ENCODE measurements at places on chromosomes 7 and 10.

GRCh38 chr10:103049237-103049636 lies 131.1 kb downstream of the CNNM2 start:
- DNase-seq, result no peak

GRCh38 chr10:45383682-45384330 lies 9.8 kb downstream of the ALOX5 start:
- no peak for DNase-seq

DNA sequence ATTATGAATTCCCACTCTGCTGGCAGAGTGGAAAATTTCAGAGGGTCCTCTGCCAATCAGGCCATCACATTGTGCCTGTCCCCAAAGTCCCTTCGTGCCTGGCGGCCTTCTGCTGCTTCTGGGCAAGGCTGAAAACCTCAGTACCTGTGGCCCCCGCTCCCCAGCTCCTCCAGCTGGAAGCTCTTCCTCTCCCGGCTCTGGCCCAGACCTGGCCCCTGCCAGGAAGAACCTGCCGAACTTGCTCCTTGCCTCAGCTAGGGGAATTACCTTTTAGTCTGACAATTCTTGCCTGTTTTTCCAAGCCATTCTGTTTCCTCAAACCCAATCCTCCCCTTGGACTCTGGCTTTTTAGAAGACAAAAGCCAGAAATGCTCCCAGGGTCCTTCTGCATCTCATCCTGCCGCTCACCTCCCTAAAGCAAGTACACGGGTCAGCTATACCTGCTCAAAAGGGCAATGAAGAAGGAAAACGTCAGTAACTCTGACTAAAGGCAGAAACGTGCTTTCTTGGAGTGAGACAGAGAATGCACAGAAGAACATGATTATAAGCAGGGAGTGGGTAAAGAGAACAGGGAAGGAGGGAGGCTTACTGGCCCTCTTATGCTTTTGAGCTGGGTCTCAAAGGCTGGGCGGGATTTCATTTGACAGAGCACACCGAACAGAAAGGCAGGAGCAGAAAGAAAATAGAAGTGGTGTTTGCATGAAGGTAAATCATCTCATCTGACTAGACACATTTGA lies 28.1 kb upstream of the TRIL start:
- no peak for DNase-seq

GRCh38 chr10:98041352-98042043 lies 11.1 kb upstream of the CRTAC1 start:
- no peak for DNase-seq

DNA sequence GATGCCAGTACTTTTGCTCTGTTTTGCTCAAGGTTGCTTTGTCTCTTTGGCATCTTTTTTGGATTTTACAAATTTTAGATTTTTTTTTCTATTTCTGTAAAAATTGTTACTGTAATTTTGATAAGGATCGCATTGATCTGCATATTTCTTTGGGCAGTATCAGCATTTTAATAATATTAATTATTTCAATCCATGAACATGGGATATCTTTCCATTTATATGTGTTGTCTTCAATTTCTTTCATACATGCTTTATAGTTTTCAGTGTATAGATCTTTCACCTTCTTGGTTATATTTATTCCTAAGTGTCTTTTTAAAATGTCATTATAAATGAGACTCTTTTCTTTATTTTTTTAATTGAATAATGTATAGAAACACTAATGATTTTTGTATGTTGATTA lies 301.6 kb upstream of the SEMA3D start:
- DNase-seq, result no peak

DNA sequence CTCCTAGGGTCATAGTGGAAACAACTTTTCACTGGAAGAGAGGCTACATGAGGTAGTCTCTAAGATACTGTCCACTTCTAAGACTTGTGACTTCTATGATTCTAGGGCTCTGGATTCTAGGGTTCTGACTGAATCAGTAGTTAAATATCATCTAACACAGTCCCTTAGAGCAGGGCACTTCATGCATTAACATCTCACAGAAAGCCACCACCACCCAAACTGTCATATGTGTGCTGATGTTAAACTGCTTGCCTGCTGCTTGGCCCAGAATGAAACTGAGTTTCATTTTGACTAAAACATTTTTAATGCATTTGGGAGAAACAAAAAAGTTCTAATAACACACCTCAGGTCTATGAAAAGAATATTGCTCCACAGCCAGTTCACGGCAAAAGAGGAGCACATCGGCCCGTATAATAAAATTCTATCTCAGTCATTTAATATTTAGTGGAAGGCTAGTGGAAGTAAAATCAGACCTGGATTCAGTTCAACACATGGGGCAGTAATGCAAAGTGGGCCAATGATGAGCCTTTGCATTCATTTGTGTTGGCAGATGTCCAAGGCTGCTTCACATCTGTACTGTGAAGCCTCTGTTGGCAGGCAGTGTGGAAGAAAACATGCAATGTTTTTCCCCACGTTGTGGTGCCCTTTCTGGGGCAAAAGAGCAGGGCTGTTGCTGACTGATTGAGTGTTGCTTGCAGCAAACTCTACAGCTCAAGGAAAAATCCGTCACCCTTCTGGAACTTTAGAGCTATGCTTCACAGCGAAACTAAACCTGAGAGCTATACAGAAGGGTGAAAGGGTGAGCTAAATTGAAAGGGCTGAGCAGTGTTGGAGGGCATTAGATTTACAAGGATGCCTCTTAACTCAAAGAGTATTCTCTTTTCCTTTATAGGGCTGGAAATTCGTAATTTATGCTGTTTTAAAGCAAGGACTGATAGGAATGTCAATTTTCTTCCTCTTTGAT lies 33.5 kb upstream of the AUTS2 start:
- DNase-seq, result peak; percentile 90

GRCh38 chr10:79060641-79061255 lies 8.0 kb upstream of the ZMIZ1 start:
- DNase-seq, result no peak

DNA sequence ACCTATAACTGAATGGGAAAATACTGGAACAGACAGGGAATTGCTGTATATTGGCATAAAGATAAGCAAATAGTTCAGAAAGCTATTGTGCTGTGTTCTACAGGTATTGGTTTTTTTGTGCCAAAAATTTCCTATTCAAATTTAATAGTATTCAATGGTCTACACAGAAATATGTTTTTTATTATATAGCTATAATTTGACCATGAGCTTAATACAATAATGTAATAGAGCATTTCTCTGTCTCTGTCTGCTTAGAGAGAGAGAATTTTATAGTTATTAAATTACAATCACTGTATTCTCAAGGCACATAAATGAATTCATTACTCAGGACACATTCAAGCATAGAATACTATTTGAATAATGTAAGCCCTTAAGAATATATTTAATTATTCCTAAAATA lies 62.3 kb upstream of the FZD8 start:
- DNase-seq, result no peak

DNA sequence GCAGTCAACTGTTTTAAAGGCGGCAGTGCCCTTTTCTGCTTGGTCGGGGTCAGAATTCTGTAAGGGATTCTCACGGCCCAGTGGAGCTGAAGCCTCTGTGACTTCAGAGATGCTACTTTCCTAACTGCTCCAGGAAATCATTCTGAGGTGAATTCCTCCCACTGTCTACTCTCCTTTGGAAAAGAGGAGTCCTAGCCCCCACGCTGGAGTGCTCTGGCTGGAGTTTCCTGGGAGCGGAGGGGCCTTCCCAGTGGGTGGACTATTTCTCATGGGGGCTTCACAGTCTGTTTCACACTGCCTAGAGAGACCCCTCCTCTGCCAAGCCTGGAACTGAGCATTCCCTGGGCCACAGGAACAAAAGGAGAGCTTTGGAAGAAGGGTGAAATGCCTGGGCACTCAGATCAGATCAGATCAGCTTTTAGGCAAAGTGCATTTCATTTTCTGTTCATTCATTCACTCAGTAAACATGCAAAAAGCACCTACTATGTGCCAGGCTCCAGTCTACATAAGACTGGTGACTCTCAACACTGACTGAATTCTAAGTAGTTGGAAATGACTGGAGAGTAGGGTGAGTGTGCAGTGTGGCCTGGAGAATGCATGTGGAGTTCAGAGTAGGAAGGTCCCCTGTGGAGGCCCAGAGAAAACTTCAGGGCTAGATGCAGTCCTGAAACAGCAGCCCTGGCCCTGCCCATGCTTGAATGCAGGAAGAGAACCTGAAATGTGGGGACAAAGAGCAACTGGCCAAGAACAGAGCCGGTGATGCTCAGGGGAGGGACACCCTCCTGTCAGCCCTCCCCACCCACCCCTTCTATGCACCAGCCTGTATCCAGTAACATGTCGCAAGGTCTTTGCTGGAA lies 12.2 kb downstream of the ZNF488 start:
- no peak for DNase-seq

DNA sequence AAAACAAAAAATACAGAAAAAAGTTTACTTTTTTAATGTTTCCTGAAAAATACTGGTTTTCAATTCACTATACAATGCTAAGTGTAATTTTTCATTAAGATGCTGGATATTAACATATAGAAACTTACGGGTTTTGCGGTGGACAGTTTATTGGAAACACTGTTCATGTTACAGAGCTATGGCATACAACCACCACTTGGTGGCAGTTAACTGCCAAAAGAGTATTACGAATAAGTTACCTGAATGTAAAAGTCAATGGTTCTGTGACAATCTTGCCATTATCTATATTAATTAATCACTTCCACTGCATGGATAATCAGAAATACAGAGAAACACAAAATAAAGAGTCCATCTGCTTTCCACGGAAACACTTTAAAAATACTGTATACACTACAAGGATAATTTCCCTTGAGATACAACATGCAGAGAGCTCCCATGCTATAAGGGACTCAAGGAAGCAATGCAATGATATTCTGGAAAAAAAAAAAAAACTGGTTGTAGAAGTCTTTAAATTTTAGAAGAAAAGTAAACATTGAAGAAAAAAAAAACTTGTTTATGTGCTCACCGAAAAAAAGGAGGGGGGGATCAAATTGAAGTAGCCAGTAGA lies 97.0 kb downstream of the TPK1 start:
- DNase-seq, result peak; percentile 5

- DNase-seq, result no peak
Measured at GRCh38 chr7:113199136-113199535, 80.8 kb upstream of the SMIM30 start.

DNA sequence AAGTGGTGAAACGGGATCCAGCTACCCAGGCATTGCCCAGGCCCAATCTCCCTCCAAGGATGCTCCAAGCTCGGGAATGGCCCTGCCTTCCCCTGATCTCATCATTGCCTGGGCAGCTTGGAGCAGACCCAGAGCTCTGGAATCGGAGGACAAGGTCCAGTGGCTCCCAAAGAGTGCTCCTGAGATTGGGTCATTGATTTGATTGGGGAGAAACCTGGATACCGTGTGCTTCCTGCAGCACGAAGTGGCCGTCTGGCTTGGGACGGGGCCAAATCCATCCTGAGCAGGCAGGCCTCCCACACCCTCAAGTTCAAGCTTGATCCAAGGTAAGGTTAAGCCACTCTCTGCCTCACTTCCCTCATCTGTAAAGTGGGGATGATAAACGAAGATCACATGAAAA lies 69.9 kb downstream of the OAT start:
- no peak for DNase-seq

DNA sequence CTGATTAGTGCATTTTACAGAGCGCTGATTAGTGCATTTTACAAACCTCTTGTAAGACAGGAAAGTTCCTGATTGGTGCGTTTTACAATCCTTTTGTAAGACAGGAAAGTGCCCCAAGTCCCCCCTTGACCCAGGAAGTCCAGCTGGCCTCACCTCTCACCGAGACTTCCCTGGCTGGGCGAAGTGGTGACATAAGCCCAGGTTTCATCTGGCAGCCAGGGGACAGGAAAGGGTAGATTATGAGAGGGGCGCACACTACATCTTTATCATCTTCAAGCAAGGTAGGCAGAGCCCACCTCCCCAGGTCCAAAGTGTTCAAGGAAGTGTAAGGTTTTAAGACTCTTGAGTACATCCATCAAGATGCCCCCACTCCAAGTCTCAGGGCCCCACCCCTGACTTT lies 5.5 kb upstream of the GDF10 start:
- no peak for DNase-seq

GRCh38 chr7:97973206-97973658 lies 16.8 kb downstream of the OCM2 start:
- peak; percentile 94 for DNase-seq

- no peak for DNase-seq
Measured at GRCh38 chr7:125668321-125668993, 738.8 kb upstream of the POT1 start.

GRCh38 chr7:38727184-38727940 lies 96.2 kb upstream of the AMPH start:
- DNase-seq, result no peak

GRCh38 chr10:131202990-131203389 lies 108.5 kb downstream of the TCERG1L start:
- DNase-seq, result no peak

DNA sequence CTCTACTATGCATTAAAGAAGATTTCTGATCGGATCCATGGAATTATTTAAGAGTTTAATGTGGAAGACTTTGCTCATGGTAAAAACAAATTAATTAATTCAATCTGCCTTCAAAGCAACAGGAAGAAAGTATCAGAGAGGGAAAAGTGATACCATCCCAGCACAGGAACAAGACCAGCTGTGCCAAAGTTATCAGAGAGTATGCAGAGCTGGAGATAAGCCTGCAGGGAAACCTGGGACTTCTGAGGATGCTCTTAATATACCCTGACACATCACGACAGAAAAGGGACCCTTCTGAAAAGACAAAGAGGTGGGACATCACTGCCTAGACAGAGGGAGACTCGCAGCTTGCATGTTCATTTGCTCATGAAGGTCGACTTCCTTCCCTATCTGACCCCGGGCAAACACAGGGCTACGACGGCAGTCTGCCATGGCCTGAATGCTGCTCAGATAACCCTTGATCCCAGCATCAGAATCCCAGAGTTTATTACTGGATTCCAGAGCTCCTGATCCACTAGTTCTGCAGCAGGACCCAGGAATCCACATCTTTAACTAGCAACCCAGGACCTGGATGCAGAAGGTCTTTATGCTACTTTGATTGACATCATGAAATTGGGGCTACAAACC lies 29.5 kb downstream of the FAM171A1 start:
- no peak for DNase-seq

DNA sequence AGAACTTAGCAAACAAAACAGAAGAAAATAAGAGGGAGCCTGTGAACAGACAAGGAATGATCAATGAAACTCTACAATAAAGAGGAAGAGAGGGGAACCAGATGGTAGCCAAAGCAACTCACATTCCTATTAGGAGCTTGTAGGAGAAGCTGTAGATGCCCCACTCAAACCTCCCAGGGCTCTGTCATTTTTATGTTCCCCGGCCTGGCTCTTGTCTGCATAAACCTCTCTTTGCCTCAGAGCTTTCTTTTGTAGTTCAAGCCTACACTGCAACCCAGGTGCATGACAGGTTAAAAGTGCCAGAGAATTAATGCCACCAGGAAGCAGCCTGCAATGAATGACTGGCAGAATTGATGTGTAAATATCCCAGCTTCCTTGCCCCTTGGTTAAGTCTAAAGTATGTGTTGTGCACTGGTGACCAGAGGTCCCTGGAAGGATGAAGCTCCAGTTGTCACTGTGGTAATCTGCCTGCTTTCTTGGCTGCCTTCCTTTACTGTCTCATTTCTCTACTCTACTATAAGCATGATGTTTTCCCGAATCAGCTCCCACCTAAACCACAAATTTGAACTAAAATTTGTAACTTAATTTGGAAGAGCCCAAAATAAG lies 40.4 kb downstream of the HDAC9 start:
- no peak for DNase-seq

All from NCI-H2171 (cell line).